Right renal cortex interstitium (tissue), 3 donors: ENCODE measurements at places on chromosomes 13 and 19.

- no peak for DNase-seq
Observed at GRCh38 chr13:39929583-39929982, 274.1 kb downstream of the COG6 start.

GRCh38 chr19:5035793-5036697 lies 67.1 kb downstream of the KDM4B start:
- no peak for DNase-seq

DNA sequence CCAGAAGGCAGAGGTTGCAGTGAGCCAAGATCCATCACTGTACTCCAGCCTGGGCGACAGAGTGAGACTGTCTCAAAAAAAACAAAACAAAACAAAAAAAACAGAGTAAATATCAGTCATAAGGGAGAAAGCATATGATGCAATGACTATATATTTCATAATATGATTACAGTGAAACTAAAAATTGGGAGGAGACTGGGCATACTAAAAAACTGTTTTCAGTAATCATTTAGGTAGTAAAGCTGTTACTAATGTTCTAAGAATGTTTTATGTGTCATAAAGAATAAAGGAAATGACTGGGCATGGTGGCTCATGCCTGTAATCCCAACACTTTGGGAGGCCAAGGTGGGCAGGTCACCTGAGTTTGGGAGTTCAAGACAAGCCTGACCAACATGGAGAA lies 15.9 kb downstream of the ZNF573 start:
- no peak for DNase-seq

DNA sequence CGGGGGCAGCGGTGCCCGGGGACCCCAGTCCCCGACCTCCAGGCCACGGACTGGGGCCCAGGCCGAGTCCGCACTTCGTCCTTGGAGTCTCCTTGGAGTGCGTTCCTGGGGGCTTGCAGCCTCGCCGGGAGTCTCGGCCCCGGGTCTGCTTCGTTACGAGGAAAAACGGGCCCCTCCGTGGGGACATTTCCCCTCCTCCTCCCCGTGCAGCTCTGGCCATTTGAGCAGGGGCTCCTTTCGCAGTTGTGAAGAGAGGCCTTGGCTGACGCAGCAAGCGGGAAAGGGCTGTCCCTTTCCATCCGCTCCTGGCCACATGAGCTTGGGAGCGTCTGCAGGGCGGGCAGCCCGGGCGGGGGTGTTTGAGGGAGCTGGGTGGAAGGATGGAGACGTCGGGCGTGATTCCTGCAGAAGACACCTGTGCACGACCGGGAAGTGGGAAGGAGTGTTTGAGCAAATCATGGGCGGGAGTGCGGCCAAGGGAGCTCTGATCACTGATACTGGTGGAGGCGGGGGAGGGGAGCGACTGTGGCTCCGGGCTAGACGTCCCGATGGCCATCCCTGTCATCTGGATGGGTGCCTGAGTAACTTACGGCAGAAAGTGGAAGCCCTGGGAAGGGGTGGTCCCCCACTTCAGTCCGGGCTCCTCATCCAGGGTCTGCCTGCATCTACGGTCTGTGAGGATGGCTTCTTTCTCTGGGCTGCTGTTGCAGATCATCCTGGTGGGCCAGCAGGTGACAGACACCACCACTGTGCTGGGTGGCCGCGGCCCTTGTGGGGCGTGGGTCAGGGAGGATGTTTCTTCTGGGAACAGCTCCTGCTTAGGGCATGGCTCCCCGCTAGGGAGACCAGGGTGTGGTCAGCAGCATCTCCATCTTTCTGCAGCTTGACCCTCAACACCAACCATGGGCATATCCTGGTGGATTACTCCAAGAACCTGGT lies 736 bp downstream of the GPI start:
- DNase-seq: no peak

GRCh38 chr13:85099245-85099644 lies 700.0 kb downstream of the SLITRK6 start:
- no peak for DNase-seq

- no peak for DNase-seq
Observed at GRCh38 chr13:19587635-19588300, 26.4 kb upstream of the TPTE2 start.

- no peak for DNase-seq
Observed at GRCh38 chr13:18954254-18954653, 227.4 kb downstream of the TUBA3C start.

- no peak for DNase-seq
Observed at GRCh38 chr13:111201304-111201940, 86.3 kb downstream of the ARHGEF7 start.

GRCh38 chr13:52665325-52665724 lies 12.7 kb downstream of the SUGT1 start:
- no peak for DNase-seq

DNA sequence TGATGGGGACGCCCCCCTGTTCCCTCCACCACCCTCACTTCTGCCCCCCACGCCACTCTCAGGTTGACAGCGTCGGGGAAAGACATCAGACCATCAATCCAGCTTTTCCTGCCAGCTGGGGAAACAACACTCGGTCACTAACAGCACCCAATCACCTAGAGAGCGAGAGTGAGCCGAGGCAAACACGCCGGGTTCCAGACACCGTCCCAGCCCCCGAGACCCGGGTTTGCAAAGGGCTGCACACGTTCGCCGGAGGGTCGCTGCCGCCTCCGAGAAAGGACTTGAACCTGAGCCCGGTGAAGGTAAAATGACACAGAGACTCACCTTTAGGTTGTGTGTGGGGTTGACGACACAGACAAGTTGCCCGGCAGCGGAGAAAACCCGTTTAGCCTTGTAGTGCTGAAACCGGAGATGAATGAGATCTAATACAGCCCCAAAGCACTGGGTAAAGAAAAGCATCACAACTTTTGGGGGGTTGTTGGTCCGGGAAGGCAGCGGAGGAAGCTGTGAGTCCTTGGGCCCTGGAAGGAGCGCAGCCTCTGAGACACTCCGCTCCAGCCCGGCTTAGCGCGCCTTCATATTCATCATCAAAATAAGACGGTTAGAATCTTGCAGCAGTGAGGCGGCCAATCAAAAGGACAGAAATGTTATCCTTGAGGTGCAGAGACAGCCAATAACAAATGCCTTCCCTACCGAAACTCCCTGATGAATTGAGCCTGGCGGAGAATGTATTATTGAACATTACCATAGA lies at the start of gene SIAH3:
Gene SIAH3, minus strand, starts transcription at position 583 of the 751 bp plus-strand sequence. Its CDS starts 124 bp downstream, at position 459.
- no peak for DNase-seq

DNA sequence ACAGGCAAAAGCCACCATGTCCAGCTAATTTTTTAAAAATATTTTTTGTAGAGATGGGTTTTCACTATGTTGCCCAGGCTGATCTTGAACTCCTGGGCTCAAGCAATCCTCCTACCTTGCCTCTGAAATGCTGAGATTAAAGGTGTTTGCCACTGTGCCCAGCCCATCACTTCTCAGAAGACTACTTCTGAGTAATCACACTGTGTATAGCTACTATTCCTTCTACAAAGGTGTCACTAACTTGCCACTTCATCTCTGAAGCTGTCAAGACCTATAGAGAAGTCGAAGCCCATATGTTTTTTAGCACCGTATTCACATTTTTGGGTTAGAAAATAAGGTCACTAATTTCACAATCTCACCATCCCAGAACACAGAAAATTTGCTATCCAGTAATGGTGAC lies 36.0 kb upstream of the FNDC3A start:
- no peak for DNase-seq

GRCh38 chr19:31715249-31715945 lies 366.2 kb upstream of the TSHZ3 start:
- no peak for DNase-seq

DNA sequence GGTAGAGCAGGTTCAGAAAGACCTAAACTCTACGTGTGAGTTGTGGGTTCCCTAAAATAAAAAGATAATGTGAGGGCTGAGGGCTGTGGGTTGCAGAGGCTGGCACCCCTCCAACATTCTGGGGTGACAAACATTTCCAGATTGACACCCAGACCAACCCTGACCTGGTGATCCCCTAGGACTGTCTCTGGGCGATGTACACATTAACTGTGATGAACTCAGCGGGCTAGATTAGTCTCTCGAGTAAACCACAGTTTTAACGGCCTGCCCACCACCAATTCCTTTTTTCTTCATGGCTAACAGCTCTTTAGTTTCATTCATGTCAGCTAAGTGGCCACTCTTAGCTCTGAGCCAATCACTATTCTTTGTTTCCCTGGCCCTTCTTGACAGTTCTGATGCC lies 24.8 kb downstream of the SIAH3 start:
- no peak for DNase-seq
